T follicular helper cell (primary cell): ENCODE measurements at places on chromosomes 4 and X.

GRCh38 chr4:48543796-48544195, 53.7 kb downstream of the ZAR1 start:
- DNase-seq, result no peak

- DNase-seq, result no peak
These were observed 110.7 kb downstream of the AASDH start for GRCh38 chr4:56276547-56276946.

DNA sequence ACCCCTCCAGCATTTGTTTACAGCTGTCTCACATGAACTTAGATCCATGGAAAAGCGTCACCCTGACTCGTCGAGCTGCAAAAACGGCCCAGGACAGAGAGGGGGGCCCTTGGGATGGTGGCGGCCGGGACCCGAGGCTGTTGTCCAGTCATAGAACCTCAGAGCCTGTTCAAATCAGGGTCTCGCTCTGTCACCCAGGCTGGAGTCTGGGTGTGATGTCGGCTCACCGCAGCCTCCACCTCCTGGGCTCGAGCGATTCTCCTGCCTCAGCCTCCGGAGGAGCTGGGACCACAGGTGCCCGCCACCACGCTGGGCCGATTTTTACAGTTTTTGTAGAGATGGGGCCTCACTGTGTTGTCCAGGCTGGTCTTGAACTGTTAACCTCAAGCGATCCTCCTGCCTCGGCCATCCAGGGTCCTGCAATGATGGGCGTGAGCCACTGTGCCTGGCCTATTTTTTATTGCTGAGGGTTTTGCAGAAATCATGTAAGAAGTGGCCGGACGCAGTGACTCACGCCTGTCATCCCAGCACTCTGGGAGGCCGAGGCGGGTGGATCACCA, 42.6 kb upstream of the PPP2R3B start:
- no peak for DNase-seq

DNA sequence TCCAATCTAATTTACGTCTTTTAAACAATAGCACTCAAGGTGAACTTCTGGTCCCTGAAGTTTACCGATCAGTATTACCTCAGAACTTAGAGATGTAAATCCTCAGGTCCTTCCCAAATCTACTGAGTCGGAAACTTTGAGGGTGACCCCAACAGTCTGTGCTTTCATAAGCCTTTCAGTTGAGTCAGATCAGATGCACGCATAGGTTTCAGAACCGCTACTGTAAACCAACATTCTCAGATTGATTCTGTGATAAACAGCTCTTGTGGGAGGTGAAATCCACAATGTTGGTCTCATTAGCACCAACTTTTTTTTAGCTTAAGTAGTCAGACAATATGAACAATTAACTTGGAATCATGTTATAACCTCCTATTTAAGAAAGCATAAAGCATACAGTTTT, 86.0 kb downstream of the WWC2 start:
- no peak for DNase-seq
